ENCODE measurements at places on chromosomes 1 and 21.

- DNase-seq, result no peak
Measured at GRCh38 chr1:72202761-72203160, 79.6 kb downstream of the NEGR1 start.

- DNase-seq, result peak; percentile 86
Measured at GRCh38 chr1:199691540-199691939, 336.0 kb upstream of the NR5A2 start.

- DNase-seq, result no peak
Measured at GRCh38 chr1:119682141-119682540, 29.6 kb upstream of the PHGDH start.

DNA sequence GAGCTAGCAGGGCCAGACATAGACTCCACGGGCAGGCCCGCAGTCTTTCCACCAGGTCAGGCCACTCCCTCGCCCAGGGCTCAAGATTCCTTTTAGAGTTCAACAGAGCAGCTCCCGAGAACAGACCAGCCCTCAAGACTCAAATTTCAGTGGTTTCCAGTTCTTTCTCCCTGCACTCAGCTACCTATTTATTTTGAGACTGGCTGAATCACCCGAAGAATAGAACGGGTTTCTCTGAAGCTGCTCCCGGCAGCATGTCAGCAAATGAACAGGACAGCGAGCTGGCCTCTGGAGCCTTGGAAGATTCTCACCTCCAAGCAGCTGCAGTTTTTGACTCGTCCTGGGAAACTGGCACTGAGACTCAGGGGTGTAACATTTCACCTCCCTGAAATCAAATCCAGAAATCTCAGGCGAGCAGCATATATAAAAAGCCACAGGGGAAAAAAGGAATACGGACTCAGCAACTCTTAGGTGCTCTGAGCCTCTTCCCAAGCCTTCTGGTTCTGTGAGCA lies 177.9 kb downstream of the CLIC6 start:
- peak; percentile 93 for DNase-seq

DNA sequence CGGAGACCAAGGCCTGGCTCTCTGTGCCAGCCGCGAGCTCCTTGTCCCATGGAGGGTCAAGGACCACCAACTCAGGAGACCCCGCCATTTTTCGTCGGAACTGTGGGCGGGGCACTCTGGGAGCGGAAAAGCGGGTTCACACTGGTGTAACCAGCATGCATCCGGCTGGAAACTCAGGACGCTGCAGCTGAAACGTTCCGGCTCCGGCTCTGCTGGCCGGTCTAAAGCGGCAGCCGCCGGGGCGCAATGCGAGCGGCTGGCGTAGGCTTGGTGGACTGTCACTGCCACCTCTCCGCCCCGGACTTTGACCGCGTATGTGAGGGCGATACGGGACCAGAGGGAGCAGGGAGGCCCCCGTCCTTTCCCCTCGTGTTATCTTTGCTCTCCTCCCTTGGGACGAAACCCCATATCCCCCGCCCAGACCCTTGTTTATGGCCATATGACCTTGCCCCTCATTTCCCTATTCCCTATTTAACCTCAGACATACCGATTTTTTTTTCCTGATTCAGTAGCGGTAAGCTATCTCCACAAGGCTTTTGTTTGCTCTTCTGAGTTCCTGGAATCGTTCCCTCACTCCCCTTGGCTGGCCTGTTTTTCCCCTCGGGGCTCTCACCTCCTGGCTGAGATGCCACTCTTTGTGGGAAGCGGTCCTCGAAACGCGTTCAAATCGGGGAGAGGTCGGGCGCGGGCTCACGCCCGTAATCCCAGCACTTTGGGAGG lies at the start of the genes NSL1 and TATDN3:
Gene NSL1, minus strand, starts transcription at position 102 of the 720 bp plus-strand sequence. Its CDS starts 14 bp downstream, at position 88.
Gene TATDN3, plus strand, starts transcription at position 219 of the 720 bp plus-strand sequence. Its CDS starts 28 bp downstream, at position 247.
- peak; percentile 95 for DNase-seq

- no peak for DNase-seq
Measured at GRCh38 chr1:43849670-43850069, 83.9 kb upstream of the ARTN start.

DNA sequence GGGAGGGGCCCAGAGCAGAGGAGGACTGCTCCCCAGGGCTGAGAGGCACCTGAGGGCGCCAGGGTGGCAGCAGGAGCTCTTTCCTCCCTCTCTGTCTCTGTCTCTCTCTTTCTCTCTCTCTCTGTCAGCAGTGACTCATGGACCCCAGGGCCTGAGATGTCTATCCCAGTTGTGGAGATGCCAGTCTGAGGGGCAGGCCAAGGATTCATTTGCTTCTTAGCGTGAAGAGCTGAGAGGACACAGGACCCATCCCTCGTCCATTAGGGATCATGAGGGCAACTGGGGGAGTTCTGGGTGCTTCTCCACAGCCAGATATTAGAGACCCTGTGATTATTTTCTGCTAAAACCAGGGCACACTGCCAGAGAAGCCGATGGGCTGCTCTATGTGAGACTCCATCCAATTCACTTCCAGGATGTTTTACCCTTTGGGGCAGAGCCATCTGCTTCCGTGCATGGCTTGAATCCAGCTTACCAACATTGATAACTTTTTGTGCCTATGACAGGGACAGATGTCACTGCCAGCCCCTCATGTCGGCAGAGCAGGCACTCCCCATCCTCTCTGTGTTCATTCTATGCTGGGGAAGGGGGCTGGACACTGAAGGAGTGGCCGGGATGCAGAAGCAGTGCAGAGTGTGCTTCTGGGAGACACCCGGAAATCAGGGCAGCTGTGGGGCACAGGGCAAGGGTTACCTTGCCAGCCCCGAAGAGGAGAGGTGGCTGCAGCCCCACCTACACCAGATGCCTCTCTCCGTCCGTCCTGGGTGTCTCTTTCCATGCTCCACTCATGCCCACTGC lies 4.1 kb upstream of the PCBP3 start:
- no peak for DNase-seq

GRCh38 chr1:150073516-150073915 lies 5.9 kb downstream of the VPS45 start:
- DNase-seq, result no peak

DNA sequence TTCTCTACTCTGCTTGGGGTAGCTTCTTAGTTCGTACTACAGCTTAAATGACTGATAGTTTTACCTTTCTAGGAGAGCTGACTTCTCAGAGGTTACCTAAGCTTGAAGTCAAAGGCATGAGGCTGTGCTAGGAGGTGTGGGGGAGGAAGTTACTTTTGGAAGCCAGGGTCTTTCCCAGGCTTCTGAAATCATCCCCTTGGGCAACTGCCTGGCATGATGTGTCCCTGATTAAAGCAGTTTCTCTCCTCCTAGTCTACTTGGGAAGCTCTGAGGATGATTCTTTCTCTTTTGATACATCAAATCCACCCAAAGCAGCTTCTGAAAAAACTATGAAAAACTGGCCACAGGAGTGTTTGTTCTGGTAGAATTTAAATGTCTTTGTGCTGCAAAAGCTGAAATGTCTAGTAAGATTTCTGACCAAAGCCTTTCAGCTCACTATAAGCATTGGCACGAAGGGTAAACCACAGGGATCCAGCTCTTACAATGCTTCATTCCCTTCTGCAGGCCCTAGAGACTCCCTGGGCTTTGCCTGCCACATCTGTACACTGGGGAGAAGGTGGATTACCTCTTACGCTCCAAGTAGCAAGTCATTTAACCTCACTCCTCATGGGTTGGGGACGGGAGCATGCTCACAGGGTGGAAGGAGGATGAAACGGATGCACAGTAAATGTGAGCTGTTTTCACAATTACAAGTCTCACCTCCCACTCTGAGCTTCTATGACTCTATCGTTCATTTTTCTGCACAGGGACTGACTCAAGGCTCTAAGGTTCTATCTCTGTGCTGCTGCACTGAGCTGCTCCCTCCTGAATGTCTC lies 59.6 kb downstream of the RUNX1 start:
- peak; percentile 32 for DNase-seq

- DNase-seq, result peak; percentile 88
Measured at GRCh38 chr1:61049850-61050540, 32.4 kb upstream of the NFIA start.
